ENCODE measurements at places on chromosomes 2 and 18.

DNA sequence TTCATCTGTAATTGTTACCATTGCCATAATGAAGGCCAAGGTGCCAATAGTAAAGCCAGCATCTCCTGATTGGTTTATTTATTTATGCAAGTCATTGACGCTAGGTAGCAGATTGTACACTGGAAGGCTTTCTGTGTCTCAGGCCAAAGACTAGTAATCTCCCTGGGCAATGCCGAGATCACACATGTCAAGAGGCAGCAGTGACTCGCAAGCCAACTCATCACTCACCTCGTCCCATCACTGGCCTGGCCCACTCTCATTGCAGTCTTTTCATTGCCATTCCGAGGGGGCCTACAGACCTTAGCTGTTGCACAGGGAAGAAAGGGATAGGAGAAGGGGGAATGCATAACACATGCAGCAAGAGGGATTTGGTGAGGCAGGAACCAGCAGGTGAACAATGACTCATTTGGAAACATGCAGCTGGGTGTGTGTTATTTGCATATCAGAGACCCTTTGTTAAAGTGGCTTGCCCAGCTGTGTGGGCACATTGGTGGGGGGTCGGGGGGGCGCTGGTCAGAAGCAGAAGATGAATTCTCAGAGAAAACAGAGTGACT is 448.7 kb upstream of the HNRNPA3 start:
- no peak for DNase-seq

- no peak for DNase-seq
Observed at GRCh38 chr2:24873619-24874018, 46.4 kb downstream of the ADCY3 start.

DNA sequence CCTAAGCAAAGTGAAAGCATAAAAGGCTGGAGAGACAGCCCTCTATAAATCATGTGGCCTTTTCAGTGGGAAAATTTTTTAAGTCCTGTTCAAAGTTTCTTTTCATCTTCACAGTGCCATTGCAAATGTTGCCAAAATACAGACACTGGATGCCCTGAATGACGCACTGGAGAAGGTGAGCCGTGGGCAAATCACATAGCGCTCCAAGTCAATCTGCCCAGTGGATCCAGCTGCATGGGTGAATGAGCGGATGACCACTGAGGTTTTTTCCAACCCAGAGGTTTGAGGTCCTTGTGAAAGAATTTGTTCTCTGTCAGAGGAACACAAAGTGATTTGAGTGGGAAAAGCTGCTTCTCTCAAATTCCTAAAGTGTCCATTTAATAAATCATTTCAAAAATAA is 11.8 kb downstream of the DAPL1 start:
- DNase-seq, result no peak

DNA sequence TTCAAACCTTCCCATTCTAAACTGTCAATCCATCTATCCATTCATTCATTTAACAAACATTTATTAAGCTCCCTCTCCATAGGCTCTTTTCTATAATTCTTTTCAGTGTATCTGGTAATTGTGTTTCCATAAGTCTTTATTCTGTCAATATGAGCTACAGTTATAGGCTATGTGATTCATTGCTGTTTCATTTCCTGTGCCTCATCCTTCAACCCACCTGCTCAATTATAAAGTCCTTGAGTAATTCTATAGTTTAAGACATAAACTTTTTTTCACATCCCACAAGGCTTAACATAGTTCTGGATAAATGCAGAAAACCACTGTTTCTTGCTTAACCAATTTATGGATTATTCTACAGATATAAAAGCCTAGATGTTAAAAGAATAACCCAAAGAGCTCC is 84.2 kb upstream of the PIK3C3 start:
- no peak for DNase-seq

DNA sequence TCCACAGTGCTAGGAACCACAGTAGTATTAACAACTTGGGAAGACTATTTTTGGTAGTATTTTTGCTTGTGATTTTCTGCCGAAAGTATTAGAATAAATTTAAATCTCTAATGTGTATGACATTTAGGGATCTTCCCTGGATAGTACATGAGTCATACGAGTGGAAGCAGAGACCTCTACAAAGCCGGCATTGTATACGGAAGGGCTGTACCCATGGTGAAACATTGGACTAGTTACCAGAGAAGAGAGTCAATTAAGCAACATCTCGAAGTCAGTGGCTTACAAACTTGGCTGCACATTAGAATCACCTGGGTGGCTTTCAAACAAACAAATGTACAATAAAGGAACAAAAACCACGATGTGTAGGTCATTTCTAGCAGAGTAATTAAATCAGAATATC is 1131.7 kb upstream of the LRRTM1 start:
- DNase-seq, result no peak

DNA sequence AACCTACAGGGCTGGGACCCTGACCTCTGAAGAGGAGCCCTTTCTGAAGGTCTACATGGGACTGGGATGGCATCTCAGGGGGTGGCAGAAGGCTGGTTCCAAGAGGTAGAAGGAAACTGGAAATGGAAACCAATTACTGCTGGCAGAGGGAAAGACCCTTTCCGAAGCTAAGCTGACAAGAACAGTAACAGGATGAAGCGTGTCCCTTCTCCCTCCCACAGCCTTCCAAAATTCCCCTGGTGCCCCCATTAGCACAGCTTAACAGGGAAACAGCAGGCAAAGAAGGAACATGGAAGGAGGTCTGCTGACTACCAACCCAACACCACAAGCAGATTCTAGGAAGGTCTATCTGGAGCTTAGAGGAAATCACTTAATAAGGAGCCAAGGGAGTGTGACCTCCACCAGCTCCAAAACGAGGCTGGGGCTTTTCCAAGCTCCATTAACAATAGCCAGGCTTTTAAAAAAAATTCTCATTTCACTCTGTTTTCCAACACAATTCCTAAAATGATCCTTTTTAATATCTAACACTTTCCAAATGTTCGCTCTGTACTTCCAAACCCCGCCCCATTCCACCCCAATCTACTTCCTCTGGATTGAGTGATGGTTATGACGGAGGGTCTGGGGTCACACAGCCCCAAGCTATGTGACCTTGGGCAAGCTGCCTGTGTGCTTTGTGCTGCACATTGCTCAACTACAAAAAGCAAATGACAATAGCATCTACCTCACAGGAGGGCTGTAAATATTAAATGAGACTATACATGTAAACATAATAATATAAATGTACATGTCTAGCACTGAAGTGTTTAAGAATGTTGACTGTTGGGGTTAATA is 55.2 kb downstream of the STK39 start:
- DNase-seq, result no peak

DNA sequence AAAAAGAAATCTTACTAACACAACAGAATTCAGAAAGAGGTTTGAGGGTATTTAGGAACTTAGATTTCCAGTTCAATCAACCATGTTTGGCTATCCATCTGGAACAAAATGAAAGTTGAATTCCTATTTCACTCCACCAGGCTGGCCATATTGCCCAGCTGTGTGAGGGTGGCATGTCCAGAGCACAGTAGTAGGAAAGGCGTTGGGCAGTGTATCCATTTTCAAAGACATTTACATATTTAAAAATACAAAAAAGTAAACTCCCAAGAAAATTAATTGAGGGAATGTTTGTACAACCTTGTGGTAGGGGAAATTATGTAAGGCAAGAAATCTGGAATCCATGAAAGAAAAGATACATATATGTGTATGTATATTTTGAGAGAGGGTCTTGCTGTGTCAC is 21.5 kb upstream of the MSH2 start:
- no peak for DNase-seq

- no peak for DNase-seq
Observed at GRCh38 chr2:11237122-11237521, 81.9 kb downstream of the SLC66A3 start.

DNA sequence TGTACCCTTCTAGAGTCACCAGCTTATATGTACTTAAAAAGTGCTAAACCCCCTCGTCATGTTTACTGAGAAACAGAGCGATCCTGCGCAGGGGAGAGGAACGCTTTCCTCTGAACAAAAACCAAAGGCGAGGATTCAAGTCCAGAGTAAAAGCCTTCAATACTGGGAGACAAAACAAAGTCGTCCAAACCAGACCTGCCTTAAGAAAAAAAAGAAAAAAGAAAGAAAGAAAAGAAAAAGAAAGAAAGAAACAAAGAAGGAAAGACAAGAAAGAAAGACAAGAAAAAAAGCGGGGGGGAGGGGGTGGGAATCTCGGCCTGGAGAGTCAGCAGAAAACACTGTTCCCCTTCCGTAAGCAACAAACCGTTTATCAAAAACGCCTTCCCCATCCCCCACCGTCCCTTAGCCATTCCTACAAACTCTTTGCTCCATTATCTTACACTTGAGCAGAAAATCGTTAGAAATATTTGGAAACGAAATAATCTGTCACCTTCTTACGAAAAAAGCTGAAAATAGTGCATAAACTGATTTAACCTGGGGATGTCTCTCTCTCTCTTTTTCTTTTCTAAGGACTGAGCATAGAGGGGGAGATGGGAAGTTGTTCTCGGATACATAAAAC is 3.3 kb downstream of the PTGR3 start:
- no peak for DNase-seq

GRCh38 chr2:27762951-27763906 is 8.3 kb upstream of the MRPL33 start:
- no peak for DNase-seq

- DNase-seq, result no peak
Observed at GRCh38 chr2:159044804-159045286, 76.4 kb downstream of the TANC1 start.

DNA sequence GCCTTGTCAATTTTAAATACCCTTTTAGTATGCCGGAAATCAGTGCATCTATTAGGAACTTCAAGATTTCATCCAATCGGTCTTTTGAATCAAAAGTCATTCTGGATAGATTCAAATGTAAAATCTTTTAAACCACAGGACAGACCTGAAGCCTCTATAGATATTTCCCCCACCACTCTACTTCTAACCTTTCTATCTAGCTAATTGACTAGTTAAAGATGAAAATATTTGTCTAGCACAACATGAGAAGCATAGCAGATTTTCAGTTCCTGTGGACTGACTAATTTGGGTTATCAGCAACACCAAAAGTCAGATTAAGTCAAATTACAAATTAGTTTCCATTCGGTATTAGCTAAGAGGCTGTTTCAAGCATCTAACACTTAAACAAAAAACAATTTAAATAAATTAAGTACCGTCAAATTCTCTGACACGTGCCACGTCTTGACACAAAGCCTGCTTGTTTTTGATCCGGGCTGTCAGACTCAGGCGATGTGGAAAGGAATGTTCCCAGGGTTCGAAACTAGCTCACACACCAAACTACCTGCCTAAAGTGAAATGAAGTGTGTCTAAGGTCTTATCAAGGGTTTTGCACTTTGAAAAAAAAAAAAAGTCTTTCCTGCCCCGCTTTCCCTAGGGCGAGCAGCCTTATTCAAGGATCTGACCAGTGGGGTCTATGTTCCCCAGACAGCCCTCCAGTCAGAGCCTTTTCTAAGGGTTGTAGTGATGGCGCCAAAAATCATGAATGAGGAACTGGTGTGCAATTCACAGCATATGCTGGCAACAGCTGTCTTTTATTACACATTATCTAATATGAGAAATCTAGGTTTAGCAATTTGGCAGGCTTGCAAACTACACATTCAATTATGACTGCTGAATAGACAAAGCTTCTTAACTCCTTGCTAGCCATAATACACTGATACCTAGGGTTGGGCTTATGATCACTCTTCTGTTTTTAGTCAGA is 4.7 kb downstream of the CYTIP start:
- no peak for DNase-seq

DNA sequence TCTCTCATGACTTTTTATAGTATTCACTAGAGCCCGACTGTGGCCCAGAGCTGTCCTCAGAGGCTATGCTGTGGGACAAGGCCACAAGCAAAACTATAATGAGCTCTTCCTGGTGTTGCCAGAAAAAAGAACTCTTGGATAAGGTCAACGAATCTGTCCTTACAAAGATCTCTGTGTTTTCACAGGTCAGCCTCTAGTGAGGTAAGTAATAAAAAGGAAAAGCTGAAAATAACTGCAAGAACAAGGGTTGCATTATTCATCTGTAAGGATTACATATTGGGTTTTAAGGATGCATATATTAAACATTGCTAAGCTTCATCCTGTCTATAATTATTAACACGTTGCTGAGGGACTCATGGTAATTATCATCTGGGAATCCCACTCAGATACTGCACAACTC is 62.8 kb upstream of the ATL2 start:
- no peak for DNase-seq

GRCh38 chr2:168243061-168243460 is 4.3 kb downstream of the STK39 start:
- no peak for DNase-seq

GRCh38 chr2:99338029-99338585 is 918 bp downstream of the EIF5B start:
- peak; percentile 3 for DNase-seq

- no peak for DNase-seq
Observed at GRCh38 chr2:39419282-39420223, 17.5 kb downstream of the MAP4K3 start.

GRCh38 chr2:207231967-207232366 is 66.2 kb upstream of the KLF7 start:
- DNase-seq, result no peak

GRCh38 chr2:46471019-46471583 is 8.3 kb upstream of the TMEM247 start:
- no peak for DNase-seq

DNA sequence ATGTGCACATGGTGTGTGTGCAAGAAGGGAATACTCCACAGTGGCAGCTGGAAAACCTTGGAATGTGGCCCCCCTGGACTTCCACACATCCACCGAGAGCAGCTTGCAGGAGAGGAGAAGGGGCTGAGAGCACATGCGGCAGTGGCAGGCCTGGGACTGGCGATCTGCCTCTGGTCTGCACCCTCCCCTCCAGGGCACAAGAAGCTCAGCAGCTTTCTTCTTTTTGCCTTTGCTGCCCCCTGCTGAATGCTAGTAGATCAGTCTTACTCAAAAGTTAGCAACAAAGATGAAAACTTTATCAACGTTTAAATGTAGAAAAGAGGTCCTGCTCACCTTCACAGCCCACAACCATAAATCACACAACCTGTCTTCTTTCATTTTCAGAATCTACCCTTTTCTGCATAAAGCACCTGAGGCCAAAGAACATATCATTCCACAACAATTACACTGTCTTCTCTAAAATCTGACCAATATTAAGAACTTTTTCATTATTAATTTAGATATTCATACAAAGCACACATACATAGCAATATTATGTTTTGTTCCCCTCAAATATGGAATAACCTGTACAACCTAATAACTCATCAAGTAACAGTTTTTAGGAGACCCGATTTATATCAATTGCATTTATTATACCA is 34.6 kb downstream of the TGFBRAP1 start:
- no peak for DNase-seq

- no peak for DNase-seq
Observed at GRCh38 chr2:145744541-145745386, 1224.8 kb upstream of the ZEB2 start.

DNA sequence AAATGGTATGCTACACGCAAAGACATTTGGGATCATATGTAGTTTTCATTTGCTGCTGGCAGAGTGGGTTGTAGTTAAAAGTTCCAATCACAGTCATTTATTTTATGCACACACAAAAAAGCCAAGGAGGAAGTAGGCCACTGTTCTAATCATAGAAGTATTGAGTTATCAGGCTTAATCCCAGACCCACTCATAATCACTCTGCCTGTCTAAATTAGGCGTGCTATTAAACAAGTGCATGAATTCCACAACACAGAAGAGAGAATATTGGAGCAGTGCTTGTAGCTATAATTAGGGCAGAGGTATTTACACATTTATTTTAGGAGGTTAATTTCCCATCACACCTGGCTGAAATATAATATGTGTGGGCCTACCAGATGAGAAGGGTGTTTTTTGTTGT is 65.7 kb upstream of the FIGN start:
- DNase-seq, result no peak

- DNase-seq, result no peak
Observed at GRCh38 chr18:32372381-32373061, 98.2 kb downstream of the GAREM1 start.
